GM06990 (cell line): ENCODE measurements at places on chromosomes 1 and 21.

- DNase-seq, result no peak
These were observed 3.7 kb upstream of the IGSF9 start for GRCh38 chr1:159949123-159949522.

GRCh38 chr1:8303141-8303540 is 14.8 kb upstream of the SLC45A1 start:
- no peak for DNase-seq

DNA sequence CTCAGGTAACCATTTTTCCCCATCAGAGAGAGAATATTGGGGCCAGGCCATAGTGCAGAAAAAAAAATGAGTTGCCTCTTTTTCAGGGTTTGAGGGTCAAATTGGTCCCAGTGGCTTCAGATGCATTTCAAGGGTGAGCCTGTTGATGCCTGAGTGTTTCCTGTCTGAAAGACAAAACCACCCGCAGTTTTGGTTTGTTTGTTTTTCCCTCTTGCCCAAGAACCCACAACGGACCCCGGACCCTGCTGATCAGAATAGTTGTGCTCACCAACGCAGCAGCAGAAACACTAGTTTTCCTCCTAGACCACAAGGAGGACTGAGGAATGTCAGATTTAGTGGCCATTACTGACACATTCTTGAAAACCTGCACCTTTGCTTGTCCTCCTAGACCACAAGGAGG is 1433.1 kb downstream of the PLA2G4A start:
- no peak for DNase-seq

- DNase-seq, result no peak
These were observed 54.1 kb downstream of the TAS1R2 start for GRCh38 chr1:18805150-18805879.

DNA sequence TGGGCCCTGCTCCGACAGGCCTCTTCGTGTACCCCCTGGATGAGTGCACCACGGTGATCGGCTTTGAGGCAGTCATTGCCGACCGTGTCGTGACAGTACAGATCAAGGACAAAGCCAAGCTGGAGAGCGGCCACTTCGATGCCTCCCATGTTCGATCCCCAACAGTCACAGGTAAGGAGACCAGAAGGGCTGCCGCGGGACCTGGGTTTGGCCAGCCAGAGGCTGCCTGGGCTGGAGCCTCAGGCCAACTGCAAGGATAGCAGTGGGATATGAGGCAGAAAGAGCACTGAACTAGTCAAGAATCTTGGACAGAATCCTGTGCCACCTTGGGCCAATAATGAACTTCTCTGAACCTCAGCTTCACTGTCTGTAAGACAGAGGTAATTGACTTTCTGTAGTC is 22.1 kb downstream of the VWA5B1 start:
- no peak for DNase-seq

DNA sequence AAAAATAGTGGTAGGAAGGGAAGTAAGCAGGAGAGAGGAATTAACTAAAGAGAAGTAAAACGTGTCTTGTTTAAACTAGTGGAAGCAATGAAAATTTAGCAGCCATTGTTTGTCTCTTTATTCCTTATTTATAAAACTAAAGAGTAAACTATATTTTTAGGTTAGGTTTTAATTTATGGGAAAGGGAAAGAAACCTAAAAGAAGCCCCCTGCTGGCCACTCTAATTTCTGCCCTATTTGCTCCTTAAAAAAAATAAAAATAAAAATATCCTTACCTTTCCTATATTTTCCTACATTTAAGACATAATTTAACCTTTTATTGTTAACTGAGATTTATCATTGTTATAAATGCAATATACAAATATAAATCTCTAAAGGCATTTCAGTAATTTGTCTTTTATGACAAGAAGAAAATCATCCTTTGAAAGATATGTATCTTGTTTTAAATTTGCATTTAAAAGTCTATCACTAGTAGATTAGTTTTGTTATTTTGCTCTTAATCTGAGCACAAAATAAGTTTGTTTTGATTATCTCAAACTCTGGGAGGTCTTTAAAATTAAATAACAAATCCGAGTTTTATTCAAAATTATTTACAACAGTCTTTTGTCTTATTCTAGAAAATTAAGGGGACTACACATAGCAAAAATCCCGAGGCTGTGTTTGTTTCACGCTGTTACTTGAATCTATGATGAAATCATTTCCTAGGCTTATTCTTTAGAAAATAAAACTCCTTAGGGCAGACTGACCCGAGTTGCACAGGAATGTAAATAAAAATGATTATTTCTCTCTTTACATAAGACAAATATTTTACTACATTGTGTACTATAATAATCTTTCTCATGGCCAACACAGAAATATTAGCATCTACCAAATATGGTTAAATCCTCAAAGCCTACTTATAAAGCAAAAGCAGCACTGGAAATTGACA is 201.7 kb downstream of the NRIP1 start:
- no peak for DNase-seq

- DNase-seq, result no peak
These were observed 88.5 kb downstream of the SLC44A5 start for GRCh38 chr1:75522389-75522788.

DNA sequence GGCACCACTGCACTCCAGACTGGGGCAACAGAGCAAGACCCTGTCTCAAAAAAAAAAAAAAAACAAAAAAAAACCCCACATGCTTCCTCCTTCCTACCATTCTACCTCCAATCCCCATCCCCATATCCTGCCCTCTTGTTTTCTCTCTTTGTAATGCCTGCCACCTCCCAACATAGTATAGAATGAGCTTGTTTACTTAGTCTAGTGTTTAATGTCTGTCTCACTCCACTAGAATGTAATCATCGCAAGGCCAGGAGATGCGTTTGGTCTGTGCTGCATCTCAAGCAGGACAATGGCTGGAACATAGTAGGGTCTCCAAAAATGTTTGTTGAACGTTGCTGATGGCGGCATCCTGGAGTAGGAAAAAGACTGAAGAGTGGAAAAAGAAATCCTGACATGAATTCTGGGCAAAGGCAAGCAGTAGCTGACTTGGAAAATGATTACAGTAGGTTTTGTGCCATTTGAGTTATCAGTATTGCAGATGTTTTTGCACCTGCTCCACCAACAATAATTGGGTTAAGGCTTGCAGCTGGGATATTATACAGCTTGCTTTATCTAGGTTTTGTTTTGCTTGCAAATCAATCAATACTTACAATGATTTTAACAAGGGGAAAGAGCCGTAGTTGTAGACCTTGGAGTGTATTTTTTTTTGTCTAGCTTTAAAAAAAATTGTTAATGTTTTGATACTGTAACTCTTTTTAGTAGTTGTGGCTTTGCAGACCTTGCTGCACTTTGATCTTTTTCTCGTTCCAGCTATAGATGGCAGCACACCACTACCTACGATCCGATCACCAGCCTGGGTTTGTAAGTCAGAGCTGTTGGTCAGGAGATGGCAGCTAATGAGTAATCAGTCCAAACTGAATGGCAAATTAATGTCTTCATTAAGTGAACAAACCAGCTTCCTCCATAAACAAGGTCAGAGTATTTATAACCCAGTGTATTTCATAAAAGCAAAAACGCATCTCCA is 62.4 kb downstream of the BACH1 start:
- no peak for DNase-seq

- DNase-seq, result no peak
These were observed 310.5 kb downstream of the PRDM2 start for GRCh38 chr1:14010476-14010875.

DNA sequence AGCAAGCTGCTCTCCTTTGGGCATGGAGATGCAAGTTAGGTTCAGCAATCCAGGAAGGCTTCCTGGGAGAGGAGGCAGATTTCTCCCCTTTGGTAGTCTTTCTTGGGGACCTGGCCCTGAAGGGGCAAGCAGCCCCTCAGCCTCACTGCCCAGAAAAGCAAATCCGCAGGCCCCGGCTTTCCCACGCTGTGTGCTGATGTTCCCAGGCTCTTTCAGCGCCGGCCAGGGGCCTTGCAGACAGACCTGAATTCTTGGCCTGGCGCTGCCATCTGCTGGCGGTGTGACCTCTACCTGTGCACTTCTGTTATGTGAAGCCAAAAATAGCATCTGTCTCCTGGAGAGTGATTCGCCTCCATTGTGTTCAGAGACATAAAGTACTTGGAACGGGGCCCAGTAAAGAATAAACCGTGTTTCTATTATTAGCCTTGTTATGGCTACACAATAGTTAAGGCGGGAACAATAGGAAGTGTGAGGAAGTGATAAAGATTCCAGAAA is 64.8 kb downstream of the ALPL start:
- DNase-seq, result no peak

GRCh38 chr1:47934243-47934805 is 62.9 kb downstream of the TRABD2B start:
- DNase-seq, result no peak

DNA sequence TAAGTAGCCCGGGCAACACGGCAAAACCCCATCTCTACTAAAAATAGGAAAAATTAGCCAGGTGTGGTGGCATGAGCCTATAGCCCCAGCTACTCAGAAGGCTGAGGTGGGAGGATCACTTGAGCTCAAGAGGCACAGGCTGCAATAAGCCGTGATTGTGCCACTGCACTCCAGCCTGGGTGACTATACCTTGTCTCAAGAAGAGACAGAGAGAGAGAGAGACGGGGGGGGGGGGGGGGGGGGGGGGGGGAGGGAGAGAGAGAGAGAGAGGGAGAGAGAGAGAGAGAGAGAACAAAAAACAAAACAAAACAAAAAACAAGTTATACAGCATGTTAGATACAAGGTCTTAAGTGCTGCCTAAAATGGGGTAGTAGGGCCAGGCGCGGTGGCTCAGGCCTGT is 77.8 kb upstream of the ZNF281 start:
- no peak for DNase-seq

GRCh38 chr1:41003127-41003639 is 18.3 kb downstream of the SLFNL1 start:
- no peak for DNase-seq

DNA sequence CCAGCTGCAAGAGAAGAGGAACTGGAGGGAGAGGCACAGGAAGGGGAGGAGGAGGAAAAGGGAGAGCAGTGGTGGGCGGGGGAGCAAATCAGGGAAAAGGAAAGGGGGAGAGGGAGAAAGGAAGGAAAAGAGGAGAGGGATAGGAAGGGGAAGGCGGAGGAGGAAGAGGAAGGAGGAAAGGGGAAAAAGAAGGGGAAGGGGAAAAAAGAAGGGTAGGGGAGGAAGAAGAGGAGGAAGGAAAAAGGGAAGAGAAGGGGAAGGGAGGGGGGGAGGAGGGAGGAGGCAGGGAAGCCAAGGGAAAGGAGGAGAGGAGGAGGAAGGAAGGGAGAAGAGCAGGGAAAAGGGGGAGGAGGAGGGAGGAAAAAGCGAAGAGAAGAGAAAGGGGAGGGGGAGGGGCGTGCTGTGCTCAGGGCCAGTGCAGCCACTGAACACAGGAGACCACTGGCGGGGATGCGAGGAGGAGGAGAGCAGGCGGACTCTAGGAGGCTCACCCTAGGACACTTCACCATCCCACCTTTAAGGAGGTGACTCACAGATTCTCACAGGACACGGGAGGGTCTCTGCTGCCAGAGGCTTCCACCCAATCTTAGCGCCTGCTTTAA is 33.1 kb downstream of the PGBD5 start:
- no peak for DNase-seq

DNA sequence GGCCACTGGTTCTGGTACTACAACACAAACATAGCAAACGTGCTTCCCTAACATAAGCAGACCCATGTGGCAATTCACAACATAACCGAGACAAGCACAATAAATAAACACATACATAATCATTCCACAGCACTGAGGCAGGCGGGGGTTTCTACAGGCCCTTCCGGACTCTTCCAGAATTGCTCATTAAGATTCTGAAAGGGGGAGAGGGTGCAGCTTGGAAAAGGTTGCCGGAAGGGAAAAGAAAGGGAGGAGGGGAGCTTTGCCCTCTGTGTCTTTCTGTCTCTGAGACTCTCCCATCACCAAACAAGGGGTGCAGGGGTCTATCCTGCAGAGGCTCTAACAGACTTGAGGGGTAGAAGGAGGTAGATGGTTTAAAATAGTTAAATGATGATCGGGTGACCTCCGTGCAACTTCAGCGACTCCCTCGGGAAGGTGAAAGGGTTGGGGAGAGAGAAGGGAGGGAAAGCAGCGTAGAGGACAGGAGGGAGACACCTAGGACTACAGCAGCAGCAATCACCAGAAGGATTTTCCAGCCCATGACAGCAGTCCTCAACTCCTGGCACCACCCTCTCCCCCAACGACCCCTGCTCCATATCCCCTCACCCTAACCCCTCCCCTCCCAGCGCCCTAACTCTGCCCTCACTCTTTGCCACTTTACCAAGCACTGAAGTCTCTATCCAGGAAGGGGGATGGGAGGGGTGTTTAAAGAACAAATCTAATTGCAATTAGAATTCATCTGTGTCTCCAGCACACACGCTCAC is 365.5 kb upstream of the ESRRG start:
- DNase-seq, result no peak

GRCh38 chr1:67043366-67043765 is 10.6 kb downstream of the SLC35D1 start:
- DNase-seq, result no peak

GRCh38 chr1:3996846-3997705 is 97.0 kb upstream of the C1orf174 start:
- DNase-seq, result no peak

DNA sequence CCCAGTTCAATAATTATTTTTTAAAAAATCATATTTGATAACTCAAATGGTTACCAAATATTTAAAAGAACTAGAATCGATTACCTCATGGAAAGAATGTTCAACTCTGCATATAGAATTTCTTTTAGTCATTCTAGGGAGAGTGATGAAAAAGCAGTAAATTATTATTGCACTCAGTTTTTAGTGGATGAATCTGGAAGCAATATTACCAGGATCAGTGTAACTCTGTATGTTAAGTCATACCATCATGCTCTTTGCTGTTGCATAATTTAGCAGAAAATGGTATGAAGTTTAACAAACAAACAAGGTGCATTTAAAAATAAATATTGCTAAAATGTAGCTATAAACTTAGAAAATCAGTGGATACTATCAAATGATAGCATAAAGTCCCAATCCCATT is 46.1 kb upstream of the ARHGAP29 start:
- no peak for DNase-seq

GRCh38 chr1:163395790-163396189 is 74.0 kb downstream of the NUF2 start:
- no peak for DNase-seq

GRCh38 chr1:8232036-8232757 is 85.7 kb upstream of the SLC45A1 start:
- DNase-seq, result no peak

DNA sequence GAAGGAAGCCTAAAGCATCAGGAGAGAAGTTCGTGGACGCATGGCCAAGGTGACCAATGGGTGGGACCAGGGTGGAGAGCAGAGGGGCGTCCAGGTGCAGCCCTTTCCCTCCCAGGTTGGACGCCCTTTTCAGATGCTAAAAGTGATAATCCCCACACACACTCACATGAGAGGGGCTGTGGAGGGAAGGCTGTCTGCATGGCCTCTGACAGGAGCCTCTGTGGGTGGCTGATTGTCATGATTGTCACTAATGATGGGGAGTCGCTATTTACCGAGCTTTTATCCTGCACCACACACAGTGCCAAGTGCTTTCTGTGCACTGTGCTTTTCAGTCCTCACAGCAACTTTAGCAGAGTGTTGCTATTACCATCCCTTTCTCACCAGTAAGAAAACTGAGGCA is 27.1 kb upstream of the C1QA start:
- DNase-seq, result no peak

DNA sequence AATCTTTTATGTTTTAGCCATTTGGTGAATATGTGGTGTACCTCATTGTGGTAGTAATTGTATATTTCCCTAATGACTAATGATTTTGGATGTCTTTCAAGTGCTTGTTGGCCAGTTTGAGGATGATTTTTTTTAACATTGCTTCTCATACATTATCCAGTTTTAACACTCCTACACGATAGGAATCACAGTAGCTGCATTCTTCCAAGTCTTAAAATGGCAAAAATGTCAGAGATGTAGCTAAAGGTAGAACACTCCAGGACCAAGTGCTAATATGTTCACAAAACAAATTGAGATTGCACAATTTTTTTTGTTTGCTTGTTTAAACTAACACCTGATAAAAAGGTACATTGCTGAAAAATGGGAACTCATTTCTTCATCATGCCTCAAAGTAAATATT is 11.7 kb downstream of the USP25 start:
- no peak for DNase-seq
